ENCODE measurements at places on chromosomes 6 and 20.
A peak's percentile ranks its signal among the peaks of the same experiment; 100 is the strongest.

- no peaks in the 10 kb centered on the region for H3K27me3 ChIP-seq
- no peak overlapping the region for H3K27ac ChIP-seq
- no peaks in the 10 kb centered on the region for H3K4me1 ChIP-seq
- no peaks in the 10 kb centered on the region for H3K36me3 ChIP-seq
Measured at GRCh38 chr6:67881706-67882065, 753.4 kb upstream of the ADGRB3 start.

DNA sequence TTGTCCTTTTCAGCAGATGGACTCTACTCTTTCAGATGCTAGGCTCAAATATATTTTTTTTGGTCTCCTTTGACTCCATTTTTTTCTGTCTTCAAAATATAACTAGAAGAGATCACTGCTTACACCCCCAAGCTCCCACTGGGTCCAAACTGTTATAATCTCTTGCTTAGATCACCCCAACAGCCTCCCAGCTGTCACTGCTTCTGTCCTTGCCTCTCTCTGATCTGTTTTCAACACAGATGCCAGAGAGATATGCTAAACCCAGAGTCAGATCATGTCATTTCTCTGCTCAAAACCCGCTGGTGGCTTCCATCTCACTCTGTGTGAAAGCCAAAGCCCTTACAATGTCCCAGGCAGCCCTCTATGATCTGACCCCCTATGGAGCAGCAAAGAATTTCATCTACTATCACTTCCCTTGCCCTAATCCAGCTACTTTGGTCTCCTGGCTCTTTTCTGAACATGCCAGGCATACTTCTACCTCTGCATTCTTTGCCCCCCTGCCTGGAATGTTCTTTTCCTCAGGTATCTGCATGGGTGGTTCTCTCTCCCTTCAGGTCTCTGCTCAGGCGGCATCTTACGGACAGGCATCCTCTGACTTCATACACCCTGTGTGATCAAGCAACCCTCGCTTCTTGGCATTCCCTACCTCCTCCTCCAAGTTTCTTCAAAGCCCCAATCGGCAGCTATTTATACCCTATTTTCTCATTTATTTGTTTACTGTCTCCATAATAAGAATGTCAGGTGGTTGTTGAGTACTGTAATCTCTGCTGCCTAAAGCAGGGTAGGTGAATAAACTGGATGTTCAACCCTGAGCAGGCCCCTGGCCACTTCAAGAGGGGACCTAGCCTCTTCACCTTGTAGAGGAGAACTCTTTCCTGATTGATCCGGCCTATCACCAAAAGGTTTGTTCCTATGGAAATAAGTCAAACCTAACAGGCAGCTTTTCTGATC, 43.6 kb upstream of the SLC4A11 start:
- no peak overlapping the region for H3K4me3 ChIP-seq
- peak overlapping the region; percentile 85 for H3K27ac ChIP-seq
- H3K4me1 ChIP-seq, result peaks cover 30% of the 10 kb centered on the region

GRCh38 chr6:165508321-165508869, 154.6 kb downstream of the PDE10A start:
- DNase-seq, result no peak
- H3K27ac ChIP-seq, result no peak overlapping the region
- no peaks in the 10 kb centered on the region for H3K36me3 ChIP-seq
- H3K4me3 ChIP-seq, result no peak overlapping the region

DNA sequence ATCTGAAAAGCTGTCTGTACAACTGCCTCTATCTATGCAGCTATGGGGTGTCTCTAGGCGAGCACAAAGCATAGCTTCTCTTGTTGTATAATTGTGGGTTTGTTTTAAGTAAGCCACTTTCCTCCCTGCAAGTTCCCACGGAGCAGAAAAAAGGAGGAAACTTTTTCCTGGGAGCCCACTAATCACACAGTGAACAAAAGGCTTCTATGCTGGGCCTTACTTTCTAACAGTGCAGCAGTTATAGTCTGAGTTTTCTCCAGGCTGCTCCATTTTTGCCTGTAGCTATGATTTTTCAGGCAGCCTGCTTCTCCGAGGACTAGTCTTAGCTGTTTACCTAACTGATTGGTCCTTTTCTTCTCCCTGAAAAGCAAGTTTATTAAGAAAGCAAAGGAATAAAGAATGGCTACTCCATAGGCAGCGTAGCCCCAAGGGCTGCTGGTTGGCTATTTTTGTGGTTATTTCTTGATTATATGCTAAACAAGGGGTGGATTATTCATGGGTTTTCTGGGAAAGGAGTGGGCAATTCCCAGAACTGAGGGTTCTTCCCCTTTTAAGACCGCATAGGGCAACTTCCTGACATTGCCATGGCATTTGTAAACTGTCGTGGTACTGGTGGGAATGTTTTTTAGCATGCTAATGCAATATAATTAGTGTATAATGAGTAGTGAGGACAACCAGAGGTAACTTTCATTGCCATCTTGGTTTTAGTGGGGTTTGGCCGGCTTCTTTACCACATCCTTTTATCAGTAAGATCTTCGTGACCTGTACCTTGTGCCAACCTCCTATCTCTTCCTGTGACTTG, 84.3 kb downstream of the OPRM1 start:
- DNase-seq, result no peak
- no peak overlapping the region for H3K27ac ChIP-seq
- H3K4me1 ChIP-seq, result no peaks in the 10 kb centered on the region
- no peaks in the 10 kb centered on the region for H3K27me3 ChIP-seq
- H3K36me3 ChIP-seq, result no peaks in the 10 kb centered on the region
- H3K4me3 ChIP-seq, result no peak overlapping the region

DNA sequence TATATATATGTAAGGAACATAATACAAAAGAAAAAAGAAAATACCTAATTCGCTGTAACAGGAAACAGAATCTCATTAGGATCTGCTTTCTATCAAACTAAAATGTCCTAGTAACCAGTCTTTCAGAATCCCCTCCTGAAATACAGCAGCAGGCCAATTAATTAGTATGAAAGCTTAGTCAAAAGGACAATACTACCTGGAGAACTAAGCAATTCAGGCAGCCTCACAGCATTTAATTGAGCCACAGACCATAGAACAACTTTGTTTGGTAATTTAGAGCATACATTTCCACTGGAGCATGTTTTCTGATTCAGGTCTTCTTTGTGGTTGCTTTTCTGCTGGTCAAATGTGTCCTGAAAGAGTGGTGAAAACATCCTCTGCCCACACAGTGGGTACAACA, 516.0 kb downstream of the LMBRD1 start:
- H3K27ac ChIP-seq, result no peak overlapping the region
- H3K36me3 ChIP-seq, result no peaks in the 10 kb centered on the region
- H3K4me3 ChIP-seq, result no peak overlapping the region

- peak; percentile 12 for DNase-seq
- no peaks in the 10 kb centered on the region for H3K27me3 ChIP-seq
- no peaks in the 10 kb centered on the region for H3K36me3 ChIP-seq
- no peak overlapping the region for H3K4me3 ChIP-seq
Measured at GRCh38 chr20:219290-220115, 7.6 kb upstream of the DEFB129 start.
